Mesothelial cell of epicardium (in vitro differentiated cells): ENCODE measurements at places on chromosomes 7 and 10. TPM values are rescaled to one million over a fixed set of nuclear protein-coding genes. Genes with fewer than 3 reads are reported as not detected.

Gene AP4M1
- total RNA-seq: 23.5 to 26.8 TPM (median 25.6 TPM) in 3 replicates

Gene ACSM6
- not detected in 3 replicates for total RNA-seq

Gene IDI2
- total RNA-seq: not detected in 3 replicates

Gene CFTR
- 0.91 to 2.7 TPM (median 1.4 TPM) in 3 replicates for total RNA-seq

Gene PPP1R3C
- 9.2 to 9.9 TPM (median 9.7 TPM) in 3 replicates for total RNA-seq

Gene MYPN
- not detected in 3 replicates for total RNA-seq

Gene MCM10
- 10.4 to 14.8 TPM (median 12.5 TPM) in 3 replicates for total RNA-seq
